Activated T-cell treated with anti-CD3 and anti-CD28 coated beads for 1 hour (primary cell): ENCODE measurements at places on chromosomes 2 and 18.

GRCh38 chr2:17583646-17584045 lies 43.1 kb downstream of the VSNL1 start:
- no peak for DNase-seq

GRCh38 chr2:136004965-136005364 lies 19.5 kb upstream of the DARS1 start:
- no peak for DNase-seq

GRCh38 chr2:174184915-174185314 lies 63.4 kb downstream of the OLA1 start:
- no peak for DNase-seq

DNA sequence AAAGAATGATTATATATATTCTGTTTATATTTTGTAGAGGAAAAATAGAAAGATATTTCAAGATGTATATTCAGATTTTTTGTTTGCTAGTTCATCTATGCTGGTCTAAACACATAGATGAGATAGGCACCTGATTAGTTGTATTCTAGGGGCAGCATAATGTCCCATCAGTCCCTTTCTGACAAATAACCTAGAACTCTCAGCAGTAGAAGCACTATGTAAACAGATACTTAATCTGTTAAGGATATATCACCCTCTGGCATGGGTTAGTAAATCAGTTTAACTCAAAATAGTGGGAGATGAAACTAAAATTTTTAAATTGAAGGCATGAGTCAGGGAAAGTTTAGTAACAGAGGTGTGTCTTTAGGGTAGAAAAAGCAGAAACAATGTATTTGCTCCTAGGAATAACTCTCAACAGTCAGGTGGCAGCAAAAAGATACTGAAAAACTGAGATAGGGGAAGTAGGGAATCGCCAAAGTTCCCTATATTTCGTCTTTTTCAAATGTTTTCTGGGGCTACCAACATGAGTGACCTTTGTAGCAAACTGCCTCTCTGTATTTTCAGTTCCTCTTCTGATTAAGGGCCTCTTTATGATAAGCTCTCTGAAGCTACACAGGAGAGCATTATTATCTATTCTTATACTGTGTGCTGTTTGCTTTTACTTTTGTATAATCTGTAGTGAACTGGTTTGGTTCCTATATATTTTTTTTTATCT lies 5.7 kb downstream of the PPP1R1C start:
- no peak for DNase-seq

- DNase-seq, result no peak
Measured at GRCh38 chr2:12173271-12173942, 427.0 kb downstream of the LPIN1 start.

GRCh38 chr18:68665628-68666027 lies 49.3 kb downstream of the TMX3 start:
- DNase-seq, result no peak

DNA sequence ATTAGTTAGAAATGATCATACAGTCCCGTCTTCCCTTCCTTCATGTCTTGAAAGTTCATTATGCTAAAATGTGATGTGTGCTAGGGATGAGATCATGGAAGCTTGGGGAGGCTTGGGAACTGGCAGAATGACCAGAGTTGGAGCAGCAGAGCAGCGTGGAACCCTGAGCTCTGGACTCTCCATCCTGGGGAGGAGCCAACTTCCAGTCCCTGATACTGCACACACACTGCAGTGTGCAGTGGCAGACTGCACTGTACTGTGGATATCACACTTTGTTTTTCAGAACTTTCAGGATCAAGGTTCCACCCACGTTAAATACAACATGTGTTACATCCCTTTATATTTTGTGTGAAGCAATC lies 27.3 kb upstream of the GREB1 start:
- no peak for DNase-seq

DNA sequence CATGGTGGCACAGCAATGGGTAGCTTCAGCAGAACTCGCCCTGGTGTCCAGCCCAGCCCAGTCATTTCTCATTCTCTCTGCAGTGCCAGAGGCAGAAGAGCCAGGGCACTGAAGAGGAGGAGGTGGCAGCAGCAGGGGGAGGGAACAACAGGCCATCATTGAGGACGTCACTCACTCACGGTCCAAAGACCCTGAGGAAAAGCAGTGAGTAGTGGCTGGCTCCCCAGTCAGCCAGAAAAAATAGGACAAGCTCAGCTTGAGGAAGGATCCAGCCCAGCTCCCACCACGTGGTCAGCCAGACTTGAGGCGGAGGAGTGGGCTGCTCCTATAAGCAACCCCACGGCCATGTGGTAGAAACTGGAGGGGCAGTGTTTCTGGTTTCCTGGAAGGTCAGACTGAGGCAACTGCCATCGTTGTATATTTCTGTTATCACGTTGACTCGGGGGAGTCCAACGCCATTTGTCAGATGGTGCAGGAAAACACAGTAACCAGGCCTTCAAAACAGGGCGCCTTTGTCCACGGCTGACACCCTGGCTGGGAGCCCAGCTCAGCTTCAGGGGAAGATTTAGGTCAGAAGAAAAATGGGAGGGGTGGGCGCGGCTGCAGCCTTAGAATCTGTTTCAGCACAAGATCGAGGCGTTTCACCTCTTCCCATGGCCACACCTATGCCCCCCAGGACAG lies 19.0 kb upstream of the TMEM247 start:
- DNase-seq, result no peak

DNA sequence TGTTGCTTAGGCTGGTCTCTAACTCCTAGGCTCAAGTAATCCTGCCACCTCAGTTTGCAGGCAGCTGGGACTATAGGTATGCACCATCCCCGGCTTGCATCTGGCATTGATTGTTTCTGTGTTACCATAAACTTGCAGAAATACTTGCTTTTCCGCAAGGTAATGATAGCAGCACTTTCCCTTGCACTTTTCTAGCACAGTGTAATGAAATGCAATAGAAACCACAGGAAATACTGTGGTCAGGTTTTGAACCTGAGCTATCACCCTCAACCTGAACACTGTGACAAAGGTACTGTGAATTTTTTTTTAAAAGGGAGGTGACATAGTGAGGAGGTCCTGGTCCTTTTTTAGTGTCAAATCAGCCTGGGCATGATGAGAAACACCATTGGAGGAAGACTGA lies 38.3 kb downstream of the DHRS9 start:
- no peak for DNase-seq

GRCh38 chr2:133553251-133553650 lies 15.0 kb downstream of the NCKAP5 start:
- no peak for DNase-seq

DNA sequence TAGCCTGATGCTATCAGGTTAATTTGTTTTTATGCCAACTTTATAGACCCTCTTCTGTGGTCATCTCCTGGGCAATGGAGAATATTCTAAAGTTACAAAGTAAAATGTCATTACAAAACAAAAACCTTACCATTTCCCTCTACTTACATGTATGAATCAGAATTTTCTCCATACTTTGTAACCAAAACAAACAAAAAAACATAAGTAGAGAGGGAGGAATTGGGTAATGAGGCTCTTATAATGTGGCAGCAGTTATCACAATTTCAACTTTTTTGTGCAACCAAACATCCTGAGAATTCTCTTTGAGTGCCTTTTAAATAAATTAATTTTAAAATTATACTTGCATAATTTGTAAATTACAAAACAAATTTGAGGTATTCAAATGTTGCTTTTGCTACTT lies 332.8 kb downstream of the TXNL1 start:
- no peak for DNase-seq

DNA sequence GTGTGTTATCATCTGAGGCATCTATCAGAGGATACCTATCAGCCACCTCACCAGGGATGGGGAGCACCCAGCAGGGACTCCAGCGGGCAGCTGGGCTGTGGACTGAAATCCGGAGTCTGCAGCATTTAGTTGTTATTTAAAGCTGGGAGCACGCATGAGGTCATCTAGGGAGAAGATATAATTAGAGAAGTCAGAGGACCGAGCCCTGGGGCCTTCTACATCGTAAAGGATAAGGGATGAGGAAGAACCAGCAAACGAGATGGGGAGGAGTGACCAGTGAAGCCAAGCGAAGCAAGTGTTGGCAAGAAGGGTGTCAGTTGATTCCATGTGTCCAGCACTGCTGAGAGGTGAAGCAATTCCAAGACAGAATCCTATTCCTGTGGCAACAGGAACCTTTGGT lies 70.3 kb downstream of the STEAP3 start:
- DNase-seq, result no peak
